ENCODE measurements at places on chromosomes 2 and 18.

- DNase-seq = no peak
Observed at GRCh38 chr18:60892855-60893254, 440.4 kb upstream of the CDH20 start.

DNA sequence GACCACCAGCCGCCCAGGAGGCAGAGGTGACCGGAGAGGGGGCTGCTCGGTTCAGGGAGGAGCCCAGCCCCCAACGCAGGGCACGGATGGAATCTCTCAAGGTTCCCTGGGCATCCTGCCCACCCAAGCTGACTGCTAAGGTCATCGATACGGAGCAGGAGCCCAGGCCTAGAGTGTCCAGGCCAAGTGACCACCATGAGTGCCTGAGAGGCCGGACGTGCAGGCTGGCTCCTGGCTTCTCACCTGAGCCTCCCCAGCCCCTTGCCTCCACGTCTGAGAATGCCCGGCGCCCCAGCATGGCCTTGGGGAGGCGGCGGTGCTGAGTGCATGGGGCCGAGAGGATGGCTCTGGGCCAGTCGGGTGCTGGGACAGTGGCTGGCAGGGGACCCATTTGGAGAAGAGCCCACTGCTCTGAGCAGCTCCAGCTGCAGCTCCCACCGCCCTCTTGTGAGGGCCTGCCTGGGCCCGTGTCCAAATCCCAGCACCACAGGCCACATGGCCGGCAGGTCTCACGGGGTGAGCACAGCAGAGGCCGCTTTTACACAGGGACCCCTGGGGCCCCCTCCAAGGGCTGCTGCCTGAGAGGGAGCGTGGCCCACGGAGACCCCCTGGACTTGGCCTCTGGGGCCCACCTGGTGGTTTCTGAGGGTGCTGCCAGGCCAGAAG is 102.8 kb upstream of the CTDP1 start:
- DNase-seq = no peak

- DNase-seq = no peak
Observed at GRCh38 chr18:76459687-76460350, 35.2 kb downstream of the ZNF516 start.

DNA sequence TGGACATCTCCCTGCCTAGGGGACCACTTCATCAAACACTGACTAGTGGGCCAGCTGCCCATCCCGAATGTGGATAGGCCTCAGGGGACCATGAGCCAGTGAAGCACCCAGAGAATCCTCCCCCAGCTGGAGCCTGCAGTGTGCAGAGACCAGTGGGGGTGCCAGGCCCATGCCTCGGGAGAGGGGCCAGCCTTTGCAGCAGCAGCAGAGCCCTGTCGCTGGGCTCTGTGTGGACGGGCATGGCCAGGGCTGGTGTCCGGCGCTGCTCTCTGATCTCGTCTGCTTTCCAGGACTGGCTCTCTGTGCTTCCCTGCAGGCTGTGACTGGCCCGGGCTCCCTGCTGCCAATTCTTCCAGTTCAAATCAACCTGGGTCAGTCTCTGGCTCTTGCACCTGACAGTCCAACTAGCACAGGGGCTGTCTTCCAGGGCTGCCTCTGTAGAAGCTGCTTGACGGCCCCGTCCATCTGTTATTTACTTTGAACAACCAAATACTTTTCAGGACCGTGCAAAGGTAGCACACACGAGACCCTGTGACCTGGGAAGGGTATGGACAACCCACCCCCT is 11.4 kb downstream of the KCNIP3 start:
- no peak for DNase-seq

DNA sequence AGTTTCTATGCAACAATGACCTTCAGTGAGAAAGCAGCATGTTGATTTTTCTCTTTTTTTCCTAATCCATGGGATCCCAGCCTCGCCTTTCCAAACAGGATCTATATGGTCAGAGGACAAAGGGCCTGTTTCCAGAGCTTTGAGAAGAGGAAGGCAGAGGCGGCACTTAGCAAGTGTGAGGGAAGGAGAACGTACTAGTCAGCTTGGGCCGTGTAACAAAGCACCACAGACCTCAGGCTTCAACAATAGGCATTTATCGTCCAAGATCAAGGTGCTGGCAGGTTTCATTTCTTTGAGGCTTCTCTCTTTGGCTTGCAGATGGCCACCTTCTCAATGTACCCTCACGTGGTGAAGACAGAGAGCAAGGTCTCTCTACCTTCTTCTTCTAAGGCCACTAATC is 7.3 kb upstream of the KCNF1 start:
- no peak for DNase-seq

DNA sequence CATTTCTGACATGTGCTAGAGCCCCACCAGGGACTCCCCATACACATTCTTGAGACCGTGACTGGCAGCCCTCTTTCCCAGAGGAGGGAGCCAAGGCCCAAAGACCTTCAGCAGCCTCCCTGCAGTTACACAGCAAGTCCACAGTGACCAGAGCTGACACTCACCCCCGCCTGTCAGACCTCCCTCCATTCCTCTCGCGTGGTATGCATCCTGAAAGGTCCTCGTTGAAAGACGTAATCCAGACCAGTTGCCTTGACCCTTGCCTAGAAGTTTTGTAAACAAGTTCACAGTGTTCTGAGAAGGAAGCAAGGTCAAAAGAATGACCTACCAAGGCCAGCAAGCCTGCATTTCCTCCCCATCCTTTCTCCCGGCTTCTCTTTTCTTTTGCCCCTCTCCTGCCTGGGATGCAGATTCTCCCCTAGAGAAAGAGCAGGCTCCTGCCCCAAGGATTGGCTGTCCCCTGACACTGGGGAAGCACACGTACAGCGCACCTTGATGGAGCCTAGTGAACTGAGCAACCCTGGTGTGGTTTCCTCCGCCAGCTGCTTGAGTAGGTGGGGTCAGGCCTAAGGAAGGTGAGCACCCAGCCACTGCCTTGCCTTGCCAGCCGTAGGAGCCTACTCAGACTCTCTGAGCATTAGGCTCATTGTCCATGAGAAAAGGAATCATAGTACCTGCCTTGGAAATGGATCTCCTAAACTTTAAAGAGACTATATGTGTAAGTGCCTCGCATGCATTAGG is 18.3 kb downstream of the TRIB2 start:
- no peak for DNase-seq

GRCh38 chr2:30681022-30681421 is 126.2 kb downstream of the CAPN13 start:
- no peak for DNase-seq

Measured in effector memory CD8-positive, alpha-beta T cell (primary cell).